ENCODE measurements at places on chromosomes 13 and 19.

DNA sequence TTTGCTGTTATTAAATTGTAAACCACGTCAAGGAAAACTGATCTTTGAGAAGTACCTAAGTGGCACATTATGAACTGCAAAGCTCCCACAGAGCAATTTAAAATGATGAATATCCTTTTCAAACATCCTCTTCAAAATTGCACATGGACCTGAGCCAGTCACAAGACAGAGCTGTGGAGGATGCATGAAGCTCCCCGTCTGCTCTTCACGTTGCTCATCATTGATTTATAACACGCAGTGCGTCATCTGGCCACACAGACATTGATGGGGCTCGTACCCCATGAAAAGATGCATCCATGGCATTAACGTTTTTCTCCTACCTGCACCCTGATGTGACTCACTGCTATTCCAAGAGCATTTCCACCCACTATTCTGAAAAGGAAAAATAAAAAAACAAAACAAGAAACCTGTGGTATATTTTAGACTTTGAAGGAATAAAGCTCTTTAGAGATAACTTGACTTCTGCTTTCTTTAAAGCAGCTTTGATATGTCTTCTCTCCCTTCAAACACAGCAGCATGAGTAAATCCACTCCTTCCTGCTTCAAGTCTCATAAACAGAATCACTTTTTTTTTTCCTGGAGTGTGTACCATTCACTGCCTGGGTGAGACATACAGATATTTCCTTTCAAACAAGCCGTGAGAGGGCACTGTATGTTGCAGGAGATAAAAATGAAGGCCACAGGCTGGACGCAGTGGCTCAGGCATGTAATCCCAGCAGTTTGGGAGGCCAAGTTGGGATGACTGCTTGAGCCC lies 7.2 kb upstream of the SERTM1 start:
- peak; percentile 34 for DNase-seq

GRCh38 chr19:34118879-34119748 lies 53.2 kb upstream of the LSM14A start:
- DNase-seq, result no peak

GRCh38 chr19:1130771-1131717 lies 27.2 kb downstream of the GPX4 start:
- no peak for DNase-seq

DNA sequence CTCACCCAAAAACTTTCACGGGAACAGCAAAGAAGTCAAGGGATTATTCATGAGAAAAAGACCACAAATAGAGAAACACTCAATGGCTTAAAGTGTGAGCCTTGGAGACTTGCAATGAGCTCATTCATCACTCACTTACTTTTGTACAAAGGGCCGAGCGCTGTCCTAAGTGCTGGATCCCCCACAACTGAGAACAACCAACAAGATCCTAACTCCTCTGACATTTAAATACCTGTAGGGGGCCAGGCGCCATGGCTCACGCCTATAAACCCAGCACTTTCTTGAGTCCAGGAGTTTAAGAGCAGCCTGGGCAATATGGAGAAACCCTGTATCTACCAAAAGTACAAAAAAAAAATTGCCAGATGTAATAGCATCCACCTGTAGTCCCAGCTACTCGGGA lies 29.4 kb upstream of the ZNF507 start:
- DNase-seq, result no peak

DNA sequence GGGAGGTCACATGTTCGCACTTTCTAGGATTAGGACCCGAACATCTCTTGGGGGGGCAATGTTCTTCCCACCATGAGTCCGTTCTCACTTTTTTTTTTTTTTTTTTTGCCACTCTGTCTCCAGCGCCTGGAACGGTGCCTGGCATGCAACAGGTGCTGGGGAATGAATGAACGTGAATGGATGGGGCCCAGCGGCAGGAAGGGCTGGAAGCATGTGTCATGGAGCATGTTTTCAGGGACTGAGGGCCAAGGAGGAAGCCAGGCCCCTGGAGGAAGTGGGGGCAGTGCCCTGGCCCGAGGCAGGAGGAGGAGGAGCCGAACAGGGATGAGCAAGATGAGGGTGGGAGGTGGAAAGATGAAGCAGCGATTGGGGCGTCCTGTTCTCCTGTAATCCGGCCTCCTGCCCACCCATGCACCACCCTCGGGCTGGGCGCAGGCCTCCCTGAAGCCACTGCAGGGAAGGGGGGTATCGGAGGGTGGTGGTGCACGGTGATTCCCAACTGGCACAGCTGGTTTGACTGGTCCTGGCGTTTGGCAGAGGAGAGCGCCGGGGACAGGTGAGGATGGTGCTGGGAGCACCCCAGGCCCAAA lies 8.8 kb upstream of the SULT2B1 start:
- no peak for DNase-seq

- DNase-seq, result no peak
These were observed 9.0 kb downstream of the NANOS3 start for GRCh38 chr19:13885826-13886365.

DNA sequence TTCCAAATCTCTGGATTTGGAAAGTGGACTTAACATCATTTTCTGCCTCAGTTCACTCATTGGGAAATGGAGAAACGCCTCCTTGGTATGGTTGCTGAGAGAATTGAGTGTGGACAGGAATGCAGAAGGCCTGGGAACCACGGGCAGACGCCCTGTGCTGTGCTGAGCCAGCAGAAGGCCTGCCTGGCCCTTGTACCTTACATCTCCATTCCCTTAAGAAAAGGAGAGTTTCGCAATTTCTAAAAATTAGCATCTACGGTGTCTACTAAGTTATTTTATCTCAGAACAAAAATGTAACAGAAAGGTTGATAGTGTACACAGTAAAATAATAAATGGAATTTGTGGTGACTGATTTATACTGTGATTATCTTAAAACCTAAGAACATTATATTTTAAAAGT lies 78.7 kb downstream of the IPO5 start:
- no peak for DNase-seq

DNA sequence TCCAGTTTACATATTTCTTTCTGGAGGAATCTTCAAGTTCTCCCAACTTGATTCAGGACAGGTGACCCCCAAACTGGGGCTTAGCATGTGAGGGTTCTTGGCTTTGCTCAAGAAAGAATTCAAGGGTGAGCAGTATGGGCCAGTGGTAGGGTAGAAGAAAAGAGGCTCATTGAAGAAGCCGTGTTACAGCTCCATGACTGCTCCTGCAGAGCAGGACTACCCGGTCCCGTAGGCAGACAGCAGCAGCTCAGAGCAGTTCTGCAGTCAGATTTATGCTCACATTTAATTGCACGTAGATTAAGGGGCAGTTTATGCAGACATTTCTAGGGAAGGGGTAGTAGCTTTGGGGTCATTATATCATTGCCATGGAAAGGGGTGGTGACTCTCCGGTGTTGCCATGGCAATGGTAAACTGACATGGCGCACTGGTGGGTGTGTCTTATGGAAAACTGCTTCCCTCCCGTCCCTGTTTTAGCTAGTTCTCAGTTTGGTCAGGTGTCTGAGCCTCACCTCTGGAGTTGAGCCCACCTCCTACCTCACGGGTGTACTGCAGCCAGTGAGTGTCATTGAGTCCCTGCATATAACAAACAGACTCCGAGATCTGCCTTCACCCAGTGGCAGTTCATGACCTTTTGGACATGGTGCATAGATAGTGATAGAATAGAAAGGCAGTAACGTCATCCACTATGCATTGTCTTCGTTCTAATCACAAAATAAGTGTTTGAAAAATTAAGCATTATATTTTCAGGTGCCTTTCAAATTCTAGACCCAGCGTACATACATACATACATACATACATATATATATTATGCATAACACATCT lies 16.0 kb upstream of the ZNF792 start:
- DNase-seq, result no peak

- DNase-seq, result peak; percentile 39
These were observed 839 bp upstream of the CKAP2 start for GRCh38 chr13:52454459-52454819.

GRCh38 chr13:113224486-113224885 lies 15.1 kb downstream of the CUL4A start:
- no peak for DNase-seq

- no peak for DNase-seq
These were observed at the start of gene ETV2 for GRCh38 chr19:35641515-35642151. Gene ETV2 (plus strand): TSS chr19:35641745. CDS start chr19:35642461, 716 bp downstream.

- DNase-seq, result no peak
These were observed 197.1 kb upstream of the GPC6 start for GRCh38 chr13:93029536-93029935.

DNA sequence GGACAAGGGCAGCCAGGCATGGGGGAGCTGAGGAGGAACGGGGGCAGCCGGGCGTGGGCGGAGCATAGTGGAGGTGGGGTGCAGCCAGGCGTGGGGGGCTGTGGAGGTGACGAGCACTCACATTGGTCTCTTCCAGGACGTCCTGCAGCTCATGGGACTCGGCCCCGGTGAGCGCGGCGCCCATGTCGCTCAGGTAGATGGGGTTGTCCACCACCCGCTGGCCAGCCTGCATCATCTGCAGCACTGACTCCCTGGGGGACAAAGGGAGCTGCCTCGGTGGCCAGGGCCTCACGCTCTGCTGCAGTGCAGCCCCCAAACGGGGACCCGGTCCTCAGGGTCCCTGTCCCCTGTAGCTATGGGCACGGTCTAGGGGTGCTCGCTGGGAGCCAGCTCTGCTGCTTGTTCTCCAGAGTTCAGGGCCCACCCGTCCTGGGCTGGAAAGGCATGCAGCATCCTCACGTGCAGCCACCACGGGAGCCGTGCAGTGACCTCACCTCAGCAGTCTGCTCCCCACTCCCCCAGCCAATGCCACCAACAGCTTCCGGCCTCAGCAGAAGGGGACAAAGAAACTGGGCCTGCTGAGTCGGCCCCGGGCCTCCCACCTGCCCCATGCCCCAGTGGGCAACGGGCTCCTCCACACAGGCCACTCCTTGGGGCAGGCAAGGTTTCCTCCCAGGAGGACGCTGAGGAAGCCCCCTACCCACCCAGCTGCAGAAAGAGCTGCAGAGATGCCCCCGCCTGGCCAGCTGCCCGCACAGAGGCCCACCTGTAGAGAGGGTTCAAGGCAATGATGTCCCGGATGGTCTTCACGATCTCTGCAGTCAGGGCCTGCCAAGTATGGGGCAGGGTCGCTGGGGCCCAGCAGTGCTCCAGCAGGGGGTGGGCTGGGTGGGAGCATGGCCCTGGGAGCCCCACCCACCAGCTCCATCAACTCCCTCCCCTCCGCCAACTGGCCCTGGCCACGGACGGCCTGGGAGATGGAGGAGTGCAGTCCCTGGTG lies 12.1 kb downstream of the LONP1 start:
- no peak for DNase-seq

DNA sequence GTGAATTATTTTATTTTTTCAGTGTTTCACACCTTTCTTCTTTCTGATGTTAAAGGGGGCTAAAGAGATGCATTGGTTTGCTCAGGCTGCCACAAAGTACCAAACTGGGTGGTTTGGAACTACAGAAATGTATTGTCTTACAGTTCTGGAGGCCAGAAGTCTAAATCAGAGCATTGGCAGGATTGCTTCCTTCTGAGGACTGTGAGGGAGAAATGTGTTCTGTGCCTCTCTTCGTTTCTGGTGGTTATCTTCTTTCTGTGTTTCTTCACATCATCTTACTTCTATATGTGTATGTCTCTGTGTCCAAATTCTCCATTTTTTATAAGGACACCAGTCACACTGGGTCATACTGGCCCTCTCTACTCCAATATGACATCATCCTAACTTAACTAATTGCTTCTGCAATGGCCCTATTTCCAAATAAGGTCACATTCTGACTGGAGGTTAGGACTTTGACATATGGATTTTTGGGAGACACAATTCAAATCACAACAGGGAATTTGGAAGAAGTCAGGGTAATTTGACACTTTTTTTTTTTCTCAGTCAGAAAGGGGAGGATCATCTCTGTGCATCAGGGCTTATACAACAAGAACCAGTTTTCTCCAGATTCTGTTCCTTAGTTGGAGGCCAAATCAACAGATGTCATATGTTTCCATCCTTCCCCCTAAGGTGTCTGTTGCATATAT lies 188.2 kb downstream of the KCNRG start:
- DNase-seq, result no peak

GRCh38 chr19:13492128-13492527 lies 14.2 kb downstream of the CACNA1A start:
- no peak for DNase-seq

GRCh38 chr13:101618440-101619187 lies 166.1 kb downstream of the ITGBL1 start:
- no peak for DNase-seq

DNA sequence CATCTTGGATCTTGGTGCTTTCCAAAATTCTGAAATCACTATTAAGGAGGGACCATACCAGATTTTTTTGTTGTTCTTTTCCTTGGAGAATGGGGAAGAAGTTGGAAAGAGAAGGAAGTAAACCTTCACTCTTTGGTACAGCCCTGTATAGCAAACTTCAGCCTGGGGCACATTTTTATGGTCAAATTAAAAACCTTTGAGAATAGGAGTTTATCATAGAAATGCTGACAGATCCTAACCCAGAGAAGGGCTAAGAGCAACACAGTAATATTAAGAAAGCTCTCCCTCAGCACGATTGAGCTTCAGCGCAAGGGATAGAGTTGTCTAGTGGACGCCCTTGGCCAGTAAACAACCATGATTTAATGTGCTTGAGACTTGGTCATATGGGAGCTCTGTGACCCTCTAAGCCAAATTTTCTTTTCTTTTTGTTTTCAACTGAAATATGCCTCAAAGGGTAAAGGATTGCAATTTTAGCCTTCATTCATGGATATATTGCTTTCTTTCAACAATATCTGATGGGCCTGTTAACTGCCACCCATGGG lies 294.3 kb upstream of the MAB21L1 start:
- DNase-seq, result no peak

DNA sequence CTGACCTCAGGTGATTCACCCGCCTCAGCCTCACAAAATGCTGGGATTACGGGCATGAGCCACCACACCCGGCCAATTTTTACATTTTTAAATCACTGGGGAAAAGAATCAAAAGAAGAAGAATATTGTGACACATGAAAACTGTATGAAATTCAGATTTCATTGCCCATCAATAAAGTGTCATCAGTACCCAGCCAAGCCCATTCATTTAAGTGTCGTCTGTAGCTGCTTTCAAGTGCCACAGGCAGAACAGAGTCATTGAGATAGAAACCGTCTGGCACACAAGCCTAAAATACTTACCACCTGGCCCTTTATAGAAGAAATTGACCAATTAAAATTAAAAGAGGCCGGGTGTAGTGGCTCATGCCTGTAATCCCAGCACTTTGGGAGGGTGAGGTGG lies 15.3 kb downstream of the COLGALT1 start:
- DNase-seq, result no peak

- no peak for DNase-seq
These were observed 164.6 kb downstream of the TNFSF13B start for GRCh38 chr13:108433976-108434755.

- DNase-seq, result peak; percentile 65
These were observed 117.3 kb downstream of the POSTN start for GRCh38 chr13:37481011-37481884.

DNA sequence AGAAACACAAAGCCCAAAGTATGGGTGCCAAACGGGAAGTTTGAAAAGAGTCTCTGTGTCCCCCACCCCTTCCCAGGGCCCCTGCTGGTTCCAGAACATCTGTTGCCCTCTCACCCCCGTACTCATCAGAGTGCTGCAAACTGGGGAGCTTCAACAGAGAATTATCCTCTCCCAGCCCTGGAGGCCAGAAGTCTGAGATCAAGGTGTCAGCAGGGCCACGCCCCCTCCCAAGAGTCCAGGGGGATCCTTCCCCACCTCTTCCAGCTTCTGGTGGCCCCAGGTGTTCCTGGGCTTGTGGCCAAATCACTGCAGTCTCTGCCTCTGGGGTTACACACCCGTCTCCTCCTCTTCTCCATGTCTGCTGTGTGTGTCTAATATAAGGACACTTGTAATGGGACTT lies 183.4 kb downstream of the PTPRS start:
- no peak for DNase-seq

- DNase-seq, result no peak
These were observed 38.5 kb upstream of the TFDP1 start for GRCh38 chr13:113545931-113546516.

All from COR-L47 (cell line).